ENCODE measurements at places on chromosomes 11 and 22.

DNA sequence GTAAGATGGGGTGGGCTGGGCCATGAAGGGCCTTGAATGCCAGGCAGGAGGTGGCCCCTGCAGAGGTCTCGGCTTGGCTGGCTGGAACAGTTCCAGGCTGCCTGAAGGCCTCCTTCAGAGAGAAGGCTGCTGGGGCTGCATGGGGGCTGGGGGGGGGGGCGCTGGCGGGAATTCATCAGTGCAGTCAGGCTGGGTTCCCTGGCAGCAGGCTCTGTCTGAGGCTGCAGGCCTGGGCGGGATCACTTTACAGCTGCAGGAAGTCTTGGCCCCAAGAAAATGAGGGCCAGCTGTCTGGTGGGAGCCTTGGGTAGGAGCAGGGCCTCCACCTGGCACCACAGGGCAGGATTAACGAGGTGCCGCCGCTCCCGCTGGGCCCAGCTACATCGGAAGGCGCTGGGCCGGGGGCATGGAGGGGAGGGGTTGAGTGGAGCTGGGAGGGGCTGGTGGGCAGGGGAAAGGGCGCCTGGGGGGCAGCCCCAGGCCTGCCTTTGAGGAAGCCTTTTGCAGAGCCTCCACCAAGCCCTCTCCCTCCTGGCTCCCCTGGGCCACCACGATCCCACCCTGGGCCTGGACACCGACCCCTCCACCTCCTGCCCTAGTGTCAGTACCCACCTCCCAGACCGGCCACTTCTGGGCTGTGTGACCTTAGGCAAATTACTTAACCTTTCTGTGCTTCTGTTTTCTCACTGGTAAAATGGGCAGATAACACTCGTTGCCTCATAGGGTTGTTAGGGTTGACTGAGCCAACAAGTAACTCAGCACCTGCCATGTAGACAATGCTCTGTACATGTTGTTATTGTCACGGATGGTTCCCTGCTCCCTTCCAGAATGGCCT, 31.0 kb upstream of the HMOX1 start:
- DNase-seq = no peak

DNA sequence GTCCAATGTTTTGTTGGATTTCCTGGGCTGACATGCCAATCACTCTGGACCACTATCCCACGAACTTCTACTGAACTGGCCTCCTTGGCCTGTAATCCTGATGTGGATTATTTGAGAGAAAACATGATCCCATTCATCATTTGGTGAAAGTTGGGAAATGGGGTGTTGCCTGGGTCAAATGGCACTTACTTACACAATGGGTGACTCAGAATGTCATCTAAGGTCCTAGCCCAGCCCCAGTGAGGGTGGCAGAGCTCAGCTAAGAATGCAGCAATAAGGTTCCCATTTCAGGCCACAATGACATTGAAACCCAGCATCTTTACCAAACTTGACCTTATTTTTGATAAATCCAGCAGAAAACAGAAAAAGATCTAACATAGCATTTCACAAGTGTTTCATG, 8.0 kb upstream of the DSCAML1 start:
- DNase-seq = no peak

- no peak for DNase-seq
Observed at GRCh38 chr22:45007391-45008185, 2.2 kb downstream of the PHF21B start.

GRCh38 chr11:5210376-5210885, 9.9 kb upstream of the OR51V1 start:
- DNase-seq = no peak

- no peak for DNase-seq
Observed at GRCh38 chr11:64234647-64235379, 429 bp downstream of the VEGFB start.

- DNase-seq = no peak
Observed at GRCh38 chr11:111351374-111352055, 27.6 kb downstream of the POU2AF1 start.

DNA sequence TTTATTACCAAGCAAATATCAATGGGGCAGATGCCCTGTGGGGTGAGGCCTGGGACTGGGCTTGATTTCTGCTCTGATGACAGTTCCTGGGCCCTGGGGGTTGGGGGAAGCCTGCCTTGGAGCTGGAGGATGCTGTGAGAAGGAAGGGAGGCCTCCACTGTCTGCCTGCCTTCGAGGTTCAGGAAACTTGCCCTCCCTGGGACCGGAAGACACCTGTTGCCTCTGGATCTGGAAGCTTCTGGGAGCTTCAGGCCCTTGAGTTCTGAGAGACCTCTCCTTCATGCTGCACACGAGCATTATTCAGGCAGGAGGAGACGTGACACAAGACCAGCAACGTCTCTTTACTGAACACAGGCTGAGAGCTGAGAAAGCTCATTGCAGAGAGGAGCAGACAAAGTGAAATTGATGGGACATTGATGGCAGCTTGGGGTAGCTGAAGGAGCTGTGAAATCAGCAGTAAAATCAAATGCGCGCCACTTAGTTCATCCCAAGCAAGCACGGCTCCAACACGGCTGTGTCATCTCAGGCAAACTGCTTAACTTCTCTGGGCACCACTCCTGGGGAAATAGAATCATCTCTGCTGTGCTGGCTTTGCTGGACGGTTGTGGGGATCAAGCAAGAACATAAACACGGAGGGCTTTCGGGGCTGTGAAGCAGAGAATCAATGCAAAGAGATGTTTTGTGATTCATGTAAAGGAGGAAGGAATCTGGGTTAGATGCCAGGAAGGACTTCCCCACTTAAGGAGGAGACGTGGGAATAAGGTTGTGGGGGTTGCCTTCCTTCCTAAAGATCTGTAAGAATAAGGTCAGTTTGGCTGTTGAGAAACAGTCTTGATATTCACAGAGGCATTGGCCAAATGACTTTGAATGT, 64.5 kb downstream of the TP53I11 start:
- DNase-seq = no peak

DNA sequence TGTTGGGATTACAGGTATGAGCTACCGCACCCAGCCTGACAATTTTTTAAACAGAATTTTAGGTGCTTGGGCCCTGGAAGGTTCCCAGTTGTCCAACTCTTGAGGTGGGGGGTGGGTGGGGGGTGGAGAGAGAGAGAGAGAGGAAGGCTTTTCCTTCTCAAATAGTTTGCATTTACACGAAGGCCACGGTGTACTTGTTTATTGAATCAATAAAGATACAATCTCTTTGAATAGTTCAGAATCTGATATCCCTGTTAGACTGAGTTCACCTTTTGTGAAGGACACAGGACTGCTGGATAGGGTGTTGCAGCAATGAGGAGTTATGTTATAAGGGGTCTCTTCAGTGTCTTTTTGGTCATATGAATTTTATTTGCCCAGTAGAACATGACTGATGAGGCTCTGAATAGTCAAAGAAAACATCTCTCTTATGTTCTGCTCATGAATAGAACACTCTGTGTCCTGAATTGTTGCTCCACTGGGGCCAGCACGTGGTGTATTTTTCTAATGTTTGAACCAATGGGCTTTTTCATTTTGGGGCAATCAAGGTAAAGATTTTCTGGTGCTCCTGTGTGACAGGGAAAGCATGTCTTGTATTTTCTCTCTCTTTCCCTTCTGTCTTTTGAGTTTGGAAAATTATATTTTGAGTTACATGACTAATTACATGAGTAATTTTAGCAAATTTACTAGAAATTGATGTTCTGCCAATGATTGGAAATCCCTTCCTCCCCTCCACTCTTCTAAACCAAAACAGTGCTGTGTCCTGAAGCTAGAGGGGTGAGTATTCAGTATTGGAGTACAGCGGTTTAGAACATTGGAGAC, 61.7 kb downstream of the PTPRJ start:
- no peak for DNase-seq

DNA sequence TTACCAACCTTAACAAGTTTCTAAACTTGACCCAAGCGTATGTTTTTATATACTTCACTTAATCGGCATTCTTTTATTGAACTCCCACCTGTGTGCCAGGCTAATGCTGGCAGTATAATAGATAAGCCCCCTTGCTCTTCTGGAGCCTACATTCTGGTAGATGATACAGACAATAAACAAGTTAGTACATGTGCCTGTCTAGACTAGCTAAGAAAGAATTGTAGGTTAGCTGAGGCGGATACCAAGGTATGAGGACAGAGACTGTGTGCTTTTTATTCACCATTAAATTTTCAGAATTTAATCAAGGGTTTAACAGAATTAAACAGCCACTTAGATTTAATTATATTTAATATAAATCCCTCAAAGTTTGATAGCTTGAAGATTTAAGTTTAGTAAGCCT, 45.7 kb downstream of the TTC17 start:
- DNase-seq = no peak

- DNase-seq = no peak
Observed at GRCh38 chr22:43263645-43264514, 76.9 kb upstream of the TTLL12 start.

- no peak for DNase-seq
Observed at GRCh38 chr11:9150926-9151325, 59.5 kb upstream of the SCUBE2 start.

DNA sequence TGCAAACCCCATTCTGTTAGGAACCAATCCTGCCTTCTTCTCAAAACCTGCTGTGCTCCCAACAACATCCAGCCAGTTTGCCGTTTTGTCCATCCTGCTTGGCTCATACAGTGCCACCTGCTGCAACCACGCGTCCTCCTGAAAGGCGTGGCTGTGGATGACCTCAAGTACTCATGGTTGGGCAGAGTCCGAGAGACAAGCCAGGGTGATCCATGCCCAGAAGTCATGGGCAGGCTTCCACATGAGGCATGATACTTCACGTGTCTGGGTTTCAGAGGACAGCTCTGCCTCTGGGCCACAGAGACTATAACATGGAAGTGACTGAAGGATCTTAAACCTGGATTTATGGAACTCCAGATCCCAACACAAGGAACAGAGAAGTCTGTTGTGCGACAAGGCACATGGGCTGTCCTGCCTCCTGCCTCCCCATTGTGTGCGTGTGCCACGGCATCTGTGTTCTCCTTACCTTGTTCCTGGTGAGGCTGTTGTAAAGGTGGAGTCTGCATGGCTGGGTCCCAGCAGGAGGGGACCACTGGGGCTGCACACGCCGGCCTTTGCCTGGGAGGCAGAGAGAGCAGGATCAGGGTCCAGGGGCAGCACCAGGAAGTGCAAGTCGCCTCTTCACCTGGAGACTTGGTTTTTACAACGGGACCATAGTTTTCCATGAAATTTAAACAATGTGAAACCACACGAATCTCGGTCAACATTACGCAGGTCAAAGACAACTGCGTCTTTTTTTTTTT, 15.4 kb downstream of the CARS1 start:
- DNase-seq = no peak

DNA sequence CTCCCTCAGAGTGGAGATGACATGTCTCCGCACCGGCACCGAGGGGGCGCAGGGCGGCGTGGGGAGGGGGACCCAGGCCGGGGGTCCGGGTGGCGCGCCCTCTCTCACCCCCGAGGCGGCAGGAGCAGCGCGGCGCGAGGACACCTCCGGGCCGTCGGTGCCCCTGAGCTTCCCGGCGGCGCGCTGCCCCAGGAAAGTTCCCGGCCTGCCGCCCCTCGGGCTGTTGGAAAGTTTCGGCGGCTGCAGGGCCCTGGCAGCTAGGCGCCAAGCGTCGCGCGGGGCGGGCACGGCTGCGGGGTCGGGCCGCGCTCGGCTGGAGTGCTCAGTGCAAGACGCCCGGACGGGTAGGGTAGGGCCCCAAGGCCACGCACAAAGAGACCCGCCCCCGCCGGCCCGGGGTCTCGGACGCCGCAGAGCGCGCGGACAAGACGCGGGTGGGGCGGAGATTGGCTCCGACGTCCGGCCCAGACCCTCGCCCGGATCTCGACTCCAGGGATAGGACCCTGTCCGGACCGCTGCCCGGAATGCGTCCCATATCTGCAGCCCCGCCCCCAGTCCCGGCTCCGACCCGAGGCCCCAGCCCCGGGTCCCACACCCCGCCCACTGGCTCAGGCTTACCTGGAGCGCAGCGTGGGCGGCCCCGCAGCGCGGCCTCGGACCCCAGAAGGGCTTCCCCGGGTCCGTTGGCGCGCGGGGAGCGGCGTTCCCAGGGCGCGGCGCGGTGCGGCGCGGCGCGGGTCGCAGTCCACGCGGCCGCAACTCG, 471 bp downstream of the ARVCF start:
- no peak for DNase-seq

DNA sequence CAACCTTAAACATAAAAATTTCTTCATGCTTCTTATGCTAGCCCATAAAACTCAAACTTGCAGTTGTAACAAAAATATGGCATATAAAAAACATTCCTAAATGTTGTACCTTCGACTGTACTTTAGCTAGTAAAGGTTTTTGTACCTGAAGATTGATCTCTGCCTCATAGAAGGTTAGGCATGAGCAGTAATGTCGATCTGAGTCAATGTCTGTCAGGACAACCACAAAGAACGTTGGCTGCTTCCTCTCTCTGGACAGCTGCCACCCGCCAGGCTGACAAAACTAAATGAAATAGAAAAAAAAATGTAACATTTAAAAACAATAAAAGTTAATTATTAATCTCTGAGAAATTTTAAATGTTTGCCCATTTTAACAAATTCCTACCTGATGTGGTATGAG, 251.3 kb downstream of the SBF2 start:
- no peak for DNase-seq

GRCh38 chr22:22207845-22208564, 36.6 kb upstream of the VPREB1 start:
- no peak for DNase-seq

GRCh38 chr11:101797335-101797734, 117.5 kb upstream of the CEP126 start:
- DNase-seq = no peak

DNA sequence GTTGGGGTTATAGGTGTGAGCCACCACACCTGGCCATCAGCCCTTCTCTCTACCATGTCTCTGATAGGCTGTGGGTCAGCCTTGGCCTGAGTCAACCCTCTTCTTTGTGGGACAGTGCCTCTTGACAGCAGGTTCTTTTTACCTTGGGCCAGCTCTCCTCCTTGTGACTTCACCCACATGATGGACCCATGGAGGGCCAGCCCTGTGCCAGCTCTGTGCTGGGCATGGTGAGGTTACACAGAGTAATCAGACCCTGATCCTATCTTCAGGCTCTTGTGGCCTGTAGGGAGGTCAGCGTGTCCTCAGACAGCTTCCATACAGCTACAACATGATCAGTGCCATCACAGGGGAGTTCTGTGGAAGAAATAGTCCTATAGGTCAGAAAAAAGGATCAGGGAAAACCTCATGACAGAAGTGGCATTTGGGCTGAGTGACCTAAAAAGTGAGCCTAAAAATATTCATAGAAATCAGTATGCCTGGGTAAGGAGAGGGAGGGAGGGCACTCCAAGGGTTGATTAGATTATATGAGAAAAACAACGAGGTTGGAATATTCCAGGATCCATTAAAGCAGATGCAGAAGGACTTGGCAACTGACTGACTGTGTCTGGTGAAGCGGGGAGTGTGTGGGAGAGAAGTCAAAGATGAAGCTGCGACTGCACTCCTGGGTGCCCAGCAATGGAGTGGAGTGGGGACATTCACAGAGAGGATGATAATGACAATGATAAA, 17.1 kb downstream of the OTOG start:
- no peak for DNase-seq
